ENCODE measurements at places on chromosomes 2 and 18.

GRCh38 chr2:23420840-23421476 lies 36.0 kb downstream of the KLHL29 start:
- DNase-seq: no peak

DNA sequence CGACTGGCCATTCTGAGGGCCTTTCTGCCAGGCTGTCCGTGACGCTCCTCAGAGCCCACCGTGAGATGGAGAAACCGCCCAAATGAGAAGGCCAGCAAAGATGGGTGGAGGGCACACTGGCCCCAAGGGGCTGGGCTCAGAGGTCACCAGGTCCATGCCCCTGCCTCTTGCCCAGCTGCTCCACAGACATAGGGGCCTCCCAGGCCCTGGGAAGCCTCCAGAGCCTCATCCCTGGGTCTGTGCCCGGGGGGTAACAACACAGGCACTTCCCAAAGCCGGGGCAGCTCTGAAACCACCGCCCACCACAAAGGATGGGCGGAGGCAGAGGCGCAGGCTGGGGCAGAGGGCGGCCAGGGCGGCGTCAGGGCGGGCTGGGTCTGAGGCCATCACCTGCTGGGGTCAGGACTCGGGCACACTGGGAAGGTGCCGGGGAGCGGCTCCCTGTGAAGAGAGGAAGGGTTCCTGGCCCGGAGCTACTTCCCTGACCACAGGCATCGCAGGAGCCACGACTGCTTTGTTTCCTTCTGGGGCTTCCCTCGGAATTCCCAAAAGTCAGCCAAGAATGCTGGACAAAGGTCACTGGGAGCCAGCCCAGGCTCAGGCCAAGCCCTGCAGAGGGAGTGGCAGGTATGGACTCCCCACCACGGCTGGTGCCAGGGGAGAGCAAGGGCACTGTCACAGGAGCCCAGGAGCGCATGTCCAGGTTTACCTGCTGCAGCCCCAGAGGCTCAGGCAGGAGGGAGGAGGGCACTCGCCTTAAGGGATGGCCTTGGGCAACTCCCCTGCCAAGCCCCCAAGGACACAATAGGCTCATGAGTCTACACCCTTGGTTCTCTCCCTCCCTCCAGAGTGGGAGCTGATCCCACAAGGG lies 9.4 kb downstream of the CYP26B1 start:
- no peak for DNase-seq

- peak; percentile 86 for DNase-seq
Measured at GRCh38 chr2:70871398-70872211, 36.0 kb upstream of the CD207 start.

DNA sequence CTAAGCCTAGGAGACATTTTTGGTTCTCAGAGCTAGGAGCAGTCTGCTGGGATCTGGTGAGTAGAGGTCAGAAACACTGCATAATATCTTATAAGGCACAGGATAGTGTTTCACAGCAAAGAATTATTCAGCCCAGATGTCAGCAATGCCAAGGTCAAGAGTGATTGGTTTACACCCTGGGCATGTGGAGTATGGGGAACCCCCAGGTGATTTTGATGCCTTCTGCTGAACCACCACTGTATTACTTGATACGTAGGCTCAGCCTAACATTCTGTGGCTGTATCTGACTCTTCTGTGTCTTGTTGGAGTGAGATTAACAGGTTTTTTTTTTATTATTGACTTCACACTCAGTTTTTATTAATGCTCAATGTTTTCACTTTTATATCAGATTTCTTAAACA lies 6.0 kb downstream of the DDX18 start:
- no peak for DNase-seq

DNA sequence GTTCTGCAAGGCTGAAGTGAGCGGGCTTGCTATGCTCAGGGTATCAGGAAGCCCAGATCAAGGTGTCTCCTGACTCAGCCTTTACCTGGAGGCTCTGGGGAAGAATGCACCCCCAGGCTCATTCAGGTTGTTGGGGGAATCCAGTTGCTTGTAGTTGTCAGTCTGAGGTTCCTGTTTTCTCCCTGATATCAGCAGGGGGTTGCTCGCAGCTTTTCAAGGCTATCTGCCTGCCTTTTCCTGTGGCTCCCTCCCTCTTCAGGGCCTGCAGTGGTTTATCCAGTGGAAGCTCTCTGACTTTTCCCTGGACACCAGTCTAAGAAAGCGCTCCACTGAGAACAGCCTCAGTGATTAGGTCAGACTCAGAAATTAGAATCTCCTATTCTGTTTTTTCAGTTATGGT lies 116.6 kb downstream of the PTPRM start:
- no peak for DNase-seq

DNA sequence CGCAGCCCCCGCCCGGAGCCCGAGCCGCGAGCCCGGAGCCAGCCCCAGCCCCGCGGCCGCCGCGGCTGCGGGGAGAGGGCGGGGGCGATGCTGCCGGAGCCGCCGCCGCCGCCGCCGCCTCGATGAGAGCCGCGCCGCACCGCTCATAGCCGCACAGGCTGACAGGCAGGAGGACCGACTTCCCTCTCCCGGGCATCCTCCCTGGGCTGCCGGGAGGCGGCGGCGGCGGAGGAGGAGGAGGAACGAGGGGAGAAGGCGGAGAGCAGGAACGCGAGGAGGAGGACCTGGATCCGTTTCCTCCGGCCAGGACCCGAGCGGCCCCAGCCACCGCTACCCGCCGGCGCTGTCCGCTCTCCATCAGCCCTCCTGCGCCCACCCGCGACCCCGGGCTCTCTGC lies 370 bp downstream of the KLHL29 start:
- DNase-seq: peak; percentile 21

DNA sequence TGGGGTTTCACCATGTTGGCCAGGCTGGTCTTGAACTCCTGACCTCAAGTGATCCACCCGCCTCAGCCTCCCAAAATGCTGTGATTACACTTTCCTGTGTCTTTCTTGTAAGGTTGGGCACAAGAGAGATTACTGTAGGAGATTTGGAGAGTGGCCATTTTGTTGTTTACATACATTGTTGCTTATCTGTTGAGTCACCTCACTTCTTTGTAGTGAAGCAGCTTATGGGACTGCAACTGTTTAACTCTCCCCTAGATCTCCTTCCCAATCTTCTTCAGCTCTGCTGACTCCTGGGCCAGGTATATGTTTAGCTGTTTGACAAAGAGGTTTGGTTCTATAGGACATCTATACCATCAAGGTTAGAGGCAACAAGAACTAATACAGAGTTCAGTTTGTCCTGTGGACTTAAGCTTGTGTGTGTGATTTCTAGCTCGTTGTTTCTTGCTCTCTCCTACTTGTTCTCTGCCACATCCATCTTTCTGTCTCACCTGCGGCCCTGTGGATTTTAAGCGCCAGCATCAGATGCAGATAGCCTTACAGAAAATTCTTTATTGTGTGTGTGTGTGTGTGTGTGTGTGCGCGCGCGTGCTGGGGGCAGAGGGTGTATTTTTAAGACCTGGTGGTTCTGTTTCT lies 95.4 kb downstream of the HAUS1 start:
- DNase-seq: no peak

GRCh38 chr2:69644506-69644979 lies 1.0 kb upstream of the AAK1 start:
- DNase-seq: no peak

- DNase-seq: no peak
Measured at GRCh38 chr2:230434677-230435324, 18.8 kb downstream of the SP100 start.

Measured in stimulated activated CD4-positive, alpha-beta T cell treated with anti-CD3 and anti-CD28 coated beads, Interleukin-12 subunit alpha, Interleukin-12 subunit beta, amount 100 ng/mL, for 4 hours (primary cell).